ENCODE measurements at places on chromosomes 16 and 17. TPM values are rescaled to one million over a fixed set of nuclear protein-coding genes. Genes with fewer than 3 reads are reported as not detected.

Gene ANKFN1
- 8.0 TPM for total RNA-seq

Gene SMIM36
- total RNA-seq: not detected

Gene SLC52A1
- 0.58 TPM for total RNA-seq

Gene LITAFD
- total RNA-seq: not detected

Gene MAZ
- 136 TPM for total RNA-seq
